ENCODE measurements at places on chromosomes 5 and 9.

DNA sequence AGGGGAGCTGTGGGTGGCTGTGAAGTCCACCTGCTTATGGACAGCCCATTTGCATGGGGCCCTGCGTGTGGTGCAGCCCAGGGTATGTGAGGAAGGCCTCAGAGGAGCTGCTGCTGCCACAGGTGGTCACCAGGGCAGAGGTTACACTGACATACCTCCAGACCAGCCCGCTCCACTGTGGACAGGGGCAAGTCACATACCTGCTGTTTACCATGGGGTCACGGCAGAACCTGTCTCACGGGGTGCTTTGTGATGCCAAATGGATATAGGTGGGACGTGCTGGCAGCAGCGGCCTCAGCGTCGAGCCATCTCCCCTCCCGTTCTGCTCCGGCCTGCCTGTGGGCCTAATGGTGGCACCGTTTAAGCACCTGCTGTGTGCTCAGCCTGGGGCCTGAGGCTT, 127.5 kb upstream of the LMX1B start:
- DNase-seq = no peak

GRCh38 chr9:99431103-99431502, 209.0 kb downstream of the SEC61B start:
- no peak for DNase-seq

GRCh38 chr5:43305948-43306565, 7.2 kb downstream of the HMGCS1 start:
- DNase-seq = peak; percentile 15

DNA sequence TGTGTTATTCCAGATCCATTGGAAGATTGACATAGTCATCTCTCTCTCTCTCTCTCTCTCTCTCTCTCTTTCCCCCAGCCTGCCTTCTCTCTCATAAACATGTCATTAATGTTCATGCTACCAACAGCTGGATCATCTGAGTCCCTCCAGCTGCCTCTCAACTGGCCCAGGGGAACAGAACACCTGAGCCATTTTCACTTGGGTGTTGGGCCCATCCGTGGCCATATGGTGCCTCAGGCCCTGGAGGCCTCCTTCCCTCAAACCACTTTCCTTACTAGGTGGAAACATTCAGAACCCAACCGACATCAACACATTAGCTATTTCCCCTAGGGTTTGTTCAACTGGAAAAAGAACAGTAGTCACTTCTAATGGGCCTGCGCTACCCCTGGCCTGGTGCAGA, 196.2 kb downstream of the FRMD3 start:
- no peak for DNase-seq

DNA sequence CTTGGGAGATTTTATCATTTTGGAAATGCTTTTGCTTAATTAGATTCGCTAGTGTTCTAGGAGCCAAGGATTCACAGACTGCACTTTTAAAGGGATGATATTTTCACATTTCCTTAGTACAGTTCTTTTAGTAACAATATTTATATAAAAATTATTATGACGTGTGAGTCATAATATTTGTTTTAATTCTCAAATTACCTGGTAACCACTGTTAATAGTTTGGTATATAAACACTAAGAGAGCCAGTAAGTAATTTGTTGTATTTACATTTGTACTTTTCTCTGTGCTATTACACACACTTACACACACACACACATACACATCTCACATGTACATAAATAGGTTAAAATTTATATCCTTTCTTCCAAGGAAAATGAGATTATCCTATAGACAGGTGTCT, 58.8 kb upstream of the RAD23B start:
- no peak for DNase-seq

DNA sequence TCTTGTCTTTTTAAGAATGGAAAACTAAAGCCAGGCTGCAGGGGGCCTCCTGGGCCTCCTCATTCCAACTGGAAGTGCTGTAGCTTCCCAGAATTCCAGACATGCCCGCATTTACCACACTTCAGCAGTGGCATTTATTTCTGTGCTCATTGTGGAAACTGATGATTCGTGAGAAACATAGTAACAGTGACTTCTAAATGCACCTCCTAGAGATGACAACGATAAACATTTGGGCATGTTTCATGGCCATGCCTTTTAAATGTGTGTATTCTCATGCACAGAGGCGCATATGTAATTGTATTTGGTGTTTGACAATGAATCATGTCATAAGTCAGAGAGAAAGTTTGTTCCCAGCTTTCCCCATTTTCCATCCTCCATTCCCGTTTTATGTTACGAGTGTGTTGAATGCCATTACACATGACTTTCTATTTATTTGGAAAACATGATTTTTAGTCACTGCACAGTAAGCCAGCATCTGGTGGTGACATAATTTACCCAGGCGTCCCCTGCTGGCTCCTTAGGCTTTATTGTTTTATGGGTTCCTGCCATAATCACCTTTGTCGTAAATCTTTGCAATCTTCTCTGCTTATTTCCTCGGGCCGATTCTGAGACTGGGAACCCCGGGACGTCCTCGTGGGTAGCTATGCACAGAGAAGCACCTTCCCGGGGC, 68.8 kb upstream of the FCN2 start:
- DNase-seq = no peak

GRCh38 chr9:84622981-84623380, 46.5 kb upstream of the NTRK2 start:
- no peak for DNase-seq

DNA sequence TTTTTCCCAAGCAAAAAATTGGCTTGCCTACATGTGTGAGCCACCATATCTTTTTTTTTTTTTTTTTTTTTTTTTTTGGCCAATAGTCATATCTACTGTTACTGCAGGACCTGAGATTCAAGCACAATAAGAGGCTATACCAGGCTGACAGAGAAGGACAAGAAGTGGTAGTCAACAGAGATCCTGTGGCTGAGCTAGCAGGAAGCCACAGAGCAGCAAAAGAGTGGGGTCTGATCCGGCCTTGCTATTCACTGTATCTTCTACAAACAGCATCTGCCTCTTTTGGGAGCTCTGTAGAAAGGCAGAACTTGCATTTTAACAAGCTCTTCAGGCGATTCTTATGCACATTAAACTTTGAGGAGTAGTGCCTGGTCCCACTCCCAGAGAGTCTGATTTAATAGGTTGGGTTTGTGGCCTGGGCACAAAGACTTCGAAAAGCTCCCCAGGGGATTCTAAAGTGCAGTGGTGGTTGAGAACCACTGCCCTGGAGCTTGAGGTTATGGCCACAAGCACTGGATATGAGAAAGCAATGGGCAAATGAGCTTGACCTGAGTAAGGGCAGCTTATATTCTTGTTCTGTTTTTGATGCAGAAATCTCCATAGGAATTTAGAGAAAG, 162.8 kb downstream of the PIK3R1 start:
- peak; percentile 74 for DNase-seq

- no peak for DNase-seq
Observed at GRCh38 chr9:131237931-131238401, 38.3 kb downstream of the FAM78A start.

DNA sequence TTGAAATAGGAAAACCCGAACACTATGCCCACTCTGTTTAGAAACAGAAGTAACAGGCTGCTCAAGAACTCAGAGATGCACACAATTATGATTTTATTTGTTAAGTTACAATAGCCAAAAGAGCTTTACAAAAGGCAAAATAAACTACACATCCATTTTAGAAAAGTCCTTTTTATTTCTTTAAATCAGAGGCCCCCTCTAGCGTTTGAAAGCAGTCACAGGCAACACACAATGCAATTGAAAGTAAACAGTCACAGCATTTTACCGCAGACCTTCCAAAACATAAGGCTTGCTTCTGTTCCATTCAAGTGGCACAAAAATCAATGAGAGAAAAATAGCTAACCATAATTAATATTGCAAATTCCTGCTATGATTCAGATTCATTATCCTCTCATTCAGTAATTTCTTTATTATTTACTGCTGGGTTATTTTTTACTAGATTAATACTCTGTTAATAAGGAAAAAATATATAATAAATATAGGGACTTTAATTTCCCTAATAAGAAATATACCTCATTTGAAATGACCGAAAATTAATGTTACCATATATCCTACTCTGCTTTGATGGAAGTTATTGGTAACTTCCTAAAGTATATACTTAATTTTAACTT, 78.3 kb downstream of the CEP120 start:
- no peak for DNase-seq

GRCh38 chr9:112043423-112043822, 131.7 kb downstream of the SUSD1 start:
- no peak for DNase-seq

DNA sequence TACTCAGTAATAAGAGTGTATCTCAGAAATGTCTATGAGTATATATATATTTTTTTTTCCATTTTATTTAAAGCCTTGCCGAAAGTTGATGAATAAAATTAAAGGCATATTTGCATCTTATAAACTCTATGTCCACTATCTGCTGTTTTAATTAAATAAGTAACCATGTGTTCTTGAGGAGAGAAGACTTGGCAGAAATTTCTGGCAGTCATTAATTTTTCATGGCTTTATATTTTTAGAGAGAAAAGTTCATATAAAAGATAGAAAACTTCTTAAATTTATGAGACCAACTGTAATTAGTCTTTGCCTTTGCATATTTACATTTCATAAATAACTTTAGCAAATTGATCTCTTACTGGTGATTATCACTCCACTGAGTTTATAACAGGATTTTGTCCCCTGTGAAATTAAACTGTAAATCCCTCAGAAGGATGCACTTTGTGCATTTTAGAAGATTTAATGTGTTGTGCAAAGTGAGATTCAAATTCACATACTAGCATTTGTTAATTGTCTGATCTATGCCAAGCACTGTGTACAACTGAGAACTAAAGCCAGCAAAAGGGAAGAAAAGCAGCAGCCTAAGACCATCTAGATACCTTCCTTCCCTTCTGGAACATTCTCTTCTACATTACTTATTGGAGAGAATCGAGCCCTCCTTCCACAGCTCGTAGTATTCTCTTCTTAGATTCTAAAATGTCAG, 108.7 kb downstream of the SNCAIP start:
- no peak for DNase-seq
